ENCODE measurements at places on chromosomes 16 and 17. TPM values are rescaled to one million over a fixed set of nuclear protein-coding genes. Genes with fewer than 3 reads are reported as not detected.

Gene TM4SF5
- polyA plus RNA-seq: not detected

DNA sequence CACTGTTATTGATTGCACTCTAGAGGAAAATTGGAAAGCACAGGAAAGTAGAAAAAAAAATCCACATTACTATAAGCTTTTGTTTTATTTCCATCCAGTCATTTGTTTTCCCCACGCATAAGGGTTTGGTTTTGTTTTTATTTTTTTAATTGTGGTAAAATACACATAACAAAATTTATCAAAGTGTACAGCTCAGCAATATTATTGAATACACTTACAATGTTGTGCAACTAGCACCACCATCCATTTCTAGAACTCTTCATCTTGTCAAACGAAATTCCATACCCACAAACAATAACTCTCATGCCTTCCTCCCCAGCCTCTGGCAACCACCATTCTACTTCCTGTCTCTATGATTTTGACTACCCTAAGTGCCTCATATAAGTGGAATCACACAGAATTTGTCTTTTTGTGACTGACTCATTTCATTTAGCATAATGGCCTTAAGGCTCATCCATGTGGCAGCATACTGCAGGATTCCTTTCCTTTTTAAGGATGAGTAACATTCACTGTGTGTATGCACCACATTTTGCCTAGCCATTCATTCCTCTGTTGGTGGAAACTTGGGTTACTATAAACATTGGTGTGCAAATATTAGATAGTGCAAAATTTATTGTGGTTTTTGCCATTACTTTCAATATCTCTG lies 11.1 kb downstream of the SPPL2C start:
- DNase-seq: no peak

DNA sequence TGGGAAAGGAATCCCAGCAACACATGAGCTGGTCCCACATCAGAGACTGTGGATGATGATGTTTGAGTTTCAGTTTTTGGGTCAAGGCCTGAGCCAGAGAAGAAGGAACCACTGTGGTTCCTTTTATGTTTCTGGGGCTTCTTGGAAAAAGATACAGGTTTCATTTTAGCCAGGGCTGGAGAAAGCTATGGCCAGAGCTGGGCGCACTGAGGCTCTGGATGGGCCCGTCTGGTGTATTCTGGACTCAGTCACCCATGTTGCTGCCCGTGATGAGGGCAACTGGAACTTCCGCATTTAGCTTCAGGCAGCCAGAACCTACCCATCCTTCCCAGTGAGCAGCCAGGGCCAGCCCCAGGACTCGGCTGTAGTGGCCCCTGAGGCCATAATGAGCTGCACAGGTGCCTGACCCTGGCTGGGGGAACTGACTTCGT lies 15.0 kb upstream of the PITPNA start:
- DNase-seq: peak; percentile 55

- no peak for DNase-seq
Measured at GRCh38 chr17:70091696-70092095, 16.7 kb downstream of the KCNJ16 start.

- no peak for DNase-seq
Measured at GRCh38 chr16:28875134-28876018, 2.9 kb upstream of the ATP2A1 start.

DNA sequence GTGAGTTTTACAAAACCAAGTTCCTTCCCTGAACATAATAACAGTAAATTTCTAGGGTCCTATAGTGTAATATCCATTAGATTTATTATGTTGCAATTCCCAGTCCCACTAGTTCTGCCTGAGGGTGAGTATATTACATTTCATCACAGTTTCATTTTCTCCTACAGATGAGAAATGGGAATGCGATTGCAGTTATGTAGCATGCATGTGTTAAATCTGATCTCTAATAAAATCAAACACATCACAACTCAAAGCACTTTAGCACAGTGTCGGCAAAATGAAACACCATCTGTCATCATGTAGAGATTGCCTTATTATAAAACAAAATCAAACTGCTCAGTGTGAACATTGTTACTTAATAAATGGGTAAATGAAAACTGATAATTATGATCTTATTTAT lies 180.5 kb upstream of the TOX3 start:
- no peak for DNase-seq

Gene CDK5R1
- polyA plus RNA-seq: 2.4 TPM

- no peak for DNase-seq
Measured at GRCh38 chr16:11409398-11409797, 64.1 kb downstream of the RMI2 start.

DNA sequence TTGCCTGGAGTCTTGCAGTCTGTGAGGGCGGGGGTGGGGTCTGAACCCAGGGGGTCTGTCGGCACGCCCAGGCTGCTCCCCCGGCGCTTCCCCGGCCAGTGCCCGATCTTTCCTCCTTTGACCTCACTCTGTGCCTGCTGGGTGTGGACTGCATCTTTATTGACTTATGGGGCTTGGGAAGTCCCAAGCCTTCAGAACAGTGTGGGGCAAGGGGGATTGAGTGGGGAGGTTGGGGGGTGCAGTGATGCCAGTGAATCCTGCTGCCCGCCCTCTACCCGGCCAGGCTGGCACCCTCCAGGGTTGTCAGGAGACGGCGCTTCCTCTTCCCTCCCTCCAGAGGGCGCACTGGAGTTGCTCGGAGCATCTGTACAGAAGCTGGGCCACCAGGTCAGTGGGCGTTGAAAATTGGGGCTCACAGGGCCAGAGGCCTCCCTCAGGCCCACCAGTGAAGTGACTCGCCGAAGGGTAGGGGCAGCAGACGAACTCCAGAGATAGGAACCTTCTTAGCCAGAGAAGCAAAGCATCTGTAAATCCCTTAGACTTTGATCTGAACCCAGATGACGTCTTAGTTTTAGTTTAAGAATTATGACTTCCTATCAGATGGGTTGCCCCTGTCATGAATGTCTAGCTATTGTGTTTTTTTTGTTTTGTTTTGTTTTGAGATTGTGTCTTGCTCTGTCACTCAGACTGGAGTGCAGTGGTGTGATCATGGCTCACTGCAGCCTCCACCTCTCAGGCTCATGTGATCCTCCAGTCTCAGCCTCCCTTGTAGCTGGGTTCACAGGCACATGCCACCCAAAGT lies 184.8 kb upstream of the CIBAR2 start:
- DNase-seq: peak; percentile 66

- no peak for DNase-seq
Measured at GRCh38 chr16:4381072-4381934, 9.7 kb downstream of the VASN start.

DNA sequence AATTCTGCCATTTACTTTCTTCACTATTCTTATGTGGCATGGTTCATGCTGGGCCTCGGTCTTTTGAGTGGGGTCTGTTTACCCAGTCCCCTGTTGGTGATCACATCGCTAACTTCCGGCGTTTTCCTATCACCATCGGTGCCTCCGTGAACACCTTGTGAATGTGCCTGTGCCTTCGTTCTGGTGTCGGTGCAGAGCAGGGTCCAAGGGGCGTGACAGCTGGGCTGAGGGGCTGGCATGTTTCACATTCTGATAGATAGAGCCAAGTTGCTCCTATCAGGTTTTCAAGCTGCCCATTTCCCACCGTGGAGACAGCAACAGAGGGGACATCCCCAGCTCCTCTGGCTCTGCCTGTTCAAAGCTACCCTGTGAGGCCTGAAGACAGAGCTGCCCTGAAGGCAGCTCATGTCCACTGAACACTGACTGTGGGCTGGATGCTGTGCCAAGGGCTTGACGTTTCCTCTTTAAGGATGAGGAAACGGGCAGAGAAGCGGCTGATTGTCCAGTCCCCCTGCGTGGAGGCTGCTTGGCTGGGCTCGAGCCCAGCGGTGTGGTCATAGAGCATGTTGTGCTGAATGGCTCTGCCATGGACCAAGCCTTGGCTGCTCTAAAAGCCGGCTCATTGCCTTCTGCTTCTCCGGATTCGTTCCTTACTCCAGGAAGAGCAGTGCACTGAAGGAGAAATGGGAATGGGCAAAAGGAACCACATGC lies 17.0 kb downstream of the DHODH start:
- DNase-seq: no peak

DNA sequence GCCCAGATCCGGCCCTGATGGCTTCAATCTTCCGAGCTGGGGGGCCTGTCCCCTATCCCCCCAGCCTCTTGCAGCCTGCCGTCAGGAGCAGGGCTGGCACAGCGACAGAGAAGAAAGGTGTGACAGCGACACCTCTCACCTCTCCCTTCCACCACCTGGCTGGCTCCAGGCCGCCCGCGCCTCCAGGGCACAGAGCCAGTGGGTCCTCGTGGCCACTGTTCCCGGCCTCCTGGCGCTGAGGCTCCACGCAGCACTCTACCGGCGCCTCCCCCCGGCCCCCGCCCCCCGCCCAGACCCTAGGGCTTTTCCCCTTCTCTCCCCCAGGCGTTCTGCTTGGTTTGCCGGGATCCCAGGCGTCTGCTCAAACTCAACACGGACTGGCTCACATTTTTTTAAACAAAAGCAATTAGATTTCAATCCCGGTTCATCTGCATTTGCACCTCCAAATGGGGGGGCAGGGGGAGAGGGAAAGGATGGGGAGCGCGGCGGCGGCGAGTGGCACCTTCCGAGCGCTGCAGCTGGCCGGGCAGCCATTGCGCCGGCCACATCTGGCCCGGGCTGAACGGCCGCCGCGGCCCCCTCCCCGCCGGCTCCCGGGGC lies 12.8 kb upstream of the CBX8 start:
- peak; percentile 37 for DNase-seq

Gene PRAC2
- polyA plus RNA-seq: not detected

DNA sequence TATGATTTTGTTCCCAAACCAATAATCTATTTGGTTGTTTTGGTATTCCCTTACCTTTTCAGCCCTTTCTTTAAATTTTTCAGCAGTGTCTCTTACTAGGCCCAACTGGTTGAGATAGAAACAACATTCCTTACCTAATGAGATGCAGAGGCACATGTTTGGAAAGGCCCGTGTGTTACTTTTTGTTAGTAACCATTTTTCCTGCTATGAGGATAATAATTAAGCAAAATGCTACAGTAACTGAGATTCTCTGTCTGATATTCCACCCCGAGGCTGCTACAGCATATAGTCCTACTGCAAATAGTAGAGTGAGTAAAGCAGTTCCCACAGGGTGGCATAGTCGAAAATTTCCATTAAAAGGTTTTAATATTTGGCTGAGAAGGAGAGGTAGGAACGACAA lies 10.0 kb upstream of the B4GALNT2 start:
- DNase-seq: no peak

DNA sequence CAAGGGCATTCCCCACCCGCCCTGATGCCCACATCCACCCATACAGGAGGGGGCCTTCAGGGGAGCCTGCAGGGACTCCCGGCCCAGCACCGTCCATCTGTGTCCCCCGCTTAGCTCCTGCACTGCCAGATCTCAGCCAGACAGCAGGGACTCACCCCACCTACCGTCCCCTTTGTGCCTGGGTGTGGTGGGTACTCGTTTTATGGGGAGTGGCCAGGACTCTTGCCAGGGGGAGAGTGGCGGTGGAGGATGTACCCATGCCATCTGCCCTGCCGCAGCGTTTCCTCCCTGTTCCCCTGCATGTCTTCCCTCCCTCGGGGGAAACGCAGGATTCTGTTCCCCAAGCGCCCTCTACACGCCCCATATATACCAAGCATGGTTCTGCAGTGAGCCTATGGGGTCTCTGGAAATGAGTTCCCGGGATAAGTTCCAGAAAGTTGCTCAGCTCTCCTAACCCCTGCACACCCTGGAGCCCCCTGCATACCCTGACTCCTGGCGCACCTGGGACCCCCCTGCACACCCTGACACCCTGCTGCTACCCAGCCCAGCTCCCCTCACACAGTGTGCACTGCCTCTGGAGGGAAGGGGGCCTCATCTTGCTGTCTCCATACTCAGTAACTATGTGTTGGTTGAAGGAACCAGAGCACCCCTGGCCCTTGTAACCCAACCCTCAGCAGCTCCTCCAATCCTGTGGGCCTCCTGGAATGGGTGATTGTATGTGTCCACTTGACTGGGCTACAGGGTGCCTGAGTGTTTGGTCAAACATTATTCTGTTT lies 4.2 kb upstream of the MAFG start:
- no peak for DNase-seq
